Activated CD4-positive, alpha-beta T cell treated with anti-CD3 and anti-CD28 coated beads for 36 hours (primary cell): ENCODE measurements at places on chromosomes 5 and 9. TPM values are rescaled to one million over a fixed set of nuclear protein-coding genes. Genes with fewer than 3 reads are reported as not detected.

- H3K27ac ChIP-seq = no peak overlapping the region
- DNase-seq = no peak
- no peaks in the 10 kb centered on the region for H3K27me3 ChIP-seq
- H3K4me3 ChIP-seq = no peak overlapping the region
Measured at GRCh38 chr5:95668216-95668615, 14.6 kb downstream of the SPATA9 start.

DNA sequence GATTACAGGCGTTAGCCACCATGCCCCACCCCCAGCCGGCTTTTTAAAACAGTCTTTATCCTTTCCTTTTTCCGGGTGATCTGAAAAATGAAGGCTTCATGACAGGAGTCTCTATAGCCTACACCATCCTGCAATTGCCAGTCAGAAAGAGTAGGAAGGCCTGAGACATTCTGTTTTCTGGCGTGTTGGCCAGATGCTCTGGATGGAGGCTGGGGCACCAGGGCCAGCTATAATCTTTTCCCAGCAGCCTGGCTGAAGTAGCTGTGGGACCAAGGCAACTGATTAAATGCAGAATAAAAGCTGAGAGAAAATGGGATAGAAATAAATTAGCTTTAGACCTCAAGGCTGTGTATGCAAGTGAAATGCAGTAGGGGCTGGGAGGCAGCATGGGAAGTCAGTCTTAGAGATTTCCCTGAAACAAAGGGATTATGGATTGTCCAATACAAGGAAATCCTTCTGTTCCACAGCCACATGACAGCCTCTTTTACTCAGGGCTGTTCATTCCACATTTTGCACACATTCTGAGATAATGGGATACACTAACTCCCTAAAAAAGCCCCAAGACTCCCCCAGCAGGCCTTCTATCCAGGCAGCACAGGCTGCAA lies 116.0 kb upstream of the LRRTM2 start:
- peaks cover 2% of the 10 kb centered on the region for H3K36me3 ChIP-seq
- H3K27me3 ChIP-seq = no peaks in the 10 kb centered on the region

DNA sequence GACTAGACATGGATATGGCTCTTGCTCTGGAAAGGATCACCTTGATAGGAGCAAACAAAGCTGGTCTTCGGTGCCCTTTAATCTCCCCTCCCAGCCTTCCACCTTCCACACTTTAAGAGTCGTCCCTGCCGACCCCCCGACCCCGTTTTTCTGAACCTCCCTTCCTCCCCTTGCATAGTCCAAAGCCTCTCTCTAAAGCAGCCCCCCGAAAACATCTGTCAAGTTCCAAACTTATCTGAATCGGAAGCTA lies 423 bp upstream of the NUP214 start:
- no peaks in the 10 kb centered on the region for H3K27me3 ChIP-seq
- peaks cover 31% of the 10 kb centered on the region for H3K36me3 ChIP-seq
- peak overlapping the region; percentile 94 for H3K4me3 ChIP-seq
- H3K4me1 ChIP-seq = peaks cover 30% of the 10 kb centered on the region
- peak overlapping the region; percentile 92 for H3K27ac ChIP-seq
- DNase-seq = peak; percentile 15

DNA sequence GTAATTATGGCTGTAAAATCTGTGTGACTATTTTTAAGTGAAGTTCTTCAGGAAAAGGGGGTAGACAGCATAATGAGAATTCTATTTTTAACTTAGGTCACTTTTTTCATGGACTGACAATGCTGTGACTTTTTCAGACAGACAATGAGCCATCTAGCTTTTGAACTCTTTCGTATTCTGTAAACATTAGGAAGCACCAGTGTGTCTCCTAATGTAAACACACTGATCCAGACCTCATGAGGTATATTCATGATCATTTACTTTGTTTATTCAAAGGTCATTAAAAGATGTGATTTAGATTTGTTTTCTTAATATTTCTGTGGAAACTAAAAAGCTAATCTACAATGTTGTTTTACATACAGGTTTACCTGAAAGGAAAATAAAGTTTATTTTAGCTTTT lies 352.6 kb downstream of the ADGRV1 start:
- H3K27me3 ChIP-seq = peaks cover 15% of the 10 kb centered on the region
- H3K27ac ChIP-seq = no peak overlapping the region
- no peak for DNase-seq
- H3K4me1 ChIP-seq = no peaks in the 10 kb centered on the region
- H3K36me3 ChIP-seq = no peaks in the 10 kb centered on the region

GRCh38 chr5:121841892-121842291 lies 9.8 kb upstream of the FTMT start:
- H3K27me3 ChIP-seq = peaks cover 2% of the 10 kb centered on the region
- H3K4me3 ChIP-seq = no peak overlapping the region
- no peaks in the 10 kb centered on the region for H3K4me1 ChIP-seq
- no peak overlapping the region for H3K27ac ChIP-seq
- H3K36me3 ChIP-seq = no peaks in the 10 kb centered on the region
- no peak for DNase-seq

DNA sequence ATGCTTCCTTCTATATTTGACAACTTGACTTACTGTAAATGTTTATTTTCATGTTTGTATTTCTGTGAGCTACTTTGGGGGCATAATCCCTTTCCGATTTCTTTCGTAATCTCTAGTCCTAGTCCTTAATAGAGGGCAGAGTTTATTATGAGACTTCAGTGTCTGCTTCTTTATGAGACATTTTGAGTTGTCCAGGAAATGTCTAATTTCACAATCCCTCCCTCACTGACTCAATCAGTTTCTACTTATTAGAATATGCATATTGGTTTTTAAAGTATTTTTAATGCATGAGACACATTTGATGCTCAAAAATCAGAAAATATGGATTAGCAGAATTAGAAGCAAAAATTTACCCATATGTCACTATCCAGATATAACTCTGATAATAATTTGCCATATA lies 160.9 kb downstream of the FOCAD start:
- H3K36me3 ChIP-seq = peaks cover 16% of the 10 kb centered on the region
- H3K4me1 ChIP-seq = peaks cover 3% of the 10 kb centered on the region
- no peak overlapping the region for H3K27ac ChIP-seq
- H3K4me3 ChIP-seq = no peak overlapping the region
- H3K27me3 ChIP-seq = no peaks in the 10 kb centered on the region

GRCh38 chr5:82522897-82523296 lies 244.7 kb upstream of the RPS23 start:
- peaks cover 4% of the 10 kb centered on the region for H3K27me3 ChIP-seq
- H3K27ac ChIP-seq = no peak overlapping the region
- no peak overlapping the region for H3K4me3 ChIP-seq

DNA sequence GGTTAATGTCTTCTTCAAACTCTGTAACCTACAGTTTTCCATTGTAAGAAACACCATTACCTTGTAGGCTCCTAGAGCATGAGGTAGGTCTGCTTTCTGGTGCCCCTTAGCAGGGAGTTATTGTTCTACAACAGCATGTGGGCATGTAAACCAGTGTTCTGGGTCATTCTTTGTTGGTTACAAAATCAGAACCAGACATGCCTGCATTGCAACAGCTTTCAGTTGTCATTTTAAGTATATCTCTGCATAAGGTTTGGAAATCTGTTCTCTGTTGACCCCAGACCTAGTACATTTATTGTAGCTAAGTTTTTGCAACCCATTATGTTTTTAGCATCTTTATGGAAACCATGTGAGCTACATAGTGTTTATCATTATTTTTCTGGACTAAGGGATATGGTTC lies 10.9 kb downstream of the RGMB start:
- no peak overlapping the region for H3K27ac ChIP-seq
- DNase-seq = no peak
- H3K4me1 ChIP-seq = peaks cover 26% of the 10 kb centered on the region
- H3K27me3 ChIP-seq = no peaks in the 10 kb centered on the region

DNA sequence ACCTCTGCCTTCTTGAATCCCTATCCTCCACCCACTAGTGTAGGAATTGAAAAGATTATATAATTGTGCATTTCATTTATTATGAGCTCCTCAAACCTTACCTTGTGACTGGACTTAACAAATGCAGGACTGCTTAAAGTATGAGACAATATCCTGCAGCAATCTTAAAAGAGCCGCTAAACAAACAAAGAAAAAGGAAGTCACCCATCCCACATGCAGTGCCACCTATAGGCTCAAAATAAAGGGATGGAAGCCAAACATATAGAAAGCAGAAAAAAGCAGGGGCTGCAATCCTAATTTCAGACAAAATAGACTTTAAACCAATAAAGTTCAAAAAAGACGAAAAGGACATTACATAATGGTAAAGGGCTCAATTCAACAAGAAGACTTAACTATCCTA lies 8.7 kb downstream of the PCAT7 start:
- no peak overlapping the region for H3K27ac ChIP-seq
- H3K27me3 ChIP-seq = peaks cover 4% of the 10 kb centered on the region
- H3K4me3 ChIP-seq = no peak overlapping the region
- no peaks in the 10 kb centered on the region for H3K36me3 ChIP-seq

STKLD1 gene
- 0.40 TPM for total RNA-seq

ZNF608 gene
- not detected for total RNA-seq

EDIL3 gene
- total RNA-seq = not detected

ZFP62 gene
- total RNA-seq = 31.8 TPM
